ENCODE measurements at places on chromosomes 5 and 9.

- no peak for DNase-seq
Observed at GRCh38 chr5:167050568-167051401, 1240.7 kb upstream of the WWC1 start.

DNA sequence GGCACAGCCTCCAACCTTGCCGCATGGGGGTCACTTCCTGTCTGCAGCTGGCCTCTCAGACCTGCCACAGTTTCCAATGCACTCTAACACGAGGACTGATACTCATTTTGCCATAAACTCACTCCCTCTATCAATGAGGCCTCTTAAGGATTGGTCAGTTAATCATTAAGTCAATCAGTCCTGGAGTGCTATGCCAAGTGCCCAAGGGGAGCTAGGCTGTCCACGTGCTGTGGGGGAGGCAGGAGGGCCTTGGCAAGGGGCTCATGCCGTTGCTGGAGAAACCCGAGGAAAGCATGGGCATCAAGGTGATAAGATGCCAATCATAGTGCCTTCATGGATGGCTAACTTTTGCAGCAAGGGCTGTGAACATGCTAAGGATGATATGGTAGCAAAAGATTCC, 1.7 kb upstream of the ALDH1B1 start:
- DNase-seq, result no peak

- no peak for DNase-seq
Observed at GRCh38 chr9:77892955-77893514, 138.6 kb downstream of the GNAQ start.

DNA sequence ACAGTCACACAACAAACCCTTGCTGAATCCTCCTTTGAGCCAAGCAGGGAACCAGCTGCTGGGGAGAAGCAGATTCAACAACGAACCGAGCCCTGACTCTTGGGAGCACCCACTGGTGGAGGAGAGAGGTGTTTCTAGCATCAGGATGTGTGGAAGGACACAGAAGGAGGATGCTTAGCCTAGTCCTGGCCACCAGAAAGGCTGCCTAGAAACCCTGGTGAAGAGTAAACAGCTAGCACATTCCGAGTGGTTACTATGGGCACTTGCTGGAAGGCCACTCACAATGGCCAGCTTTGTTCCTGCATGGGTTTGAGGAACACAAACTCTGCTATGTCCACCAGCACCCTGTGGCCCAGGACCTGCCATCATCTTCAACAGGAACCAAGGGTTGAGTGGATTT, 1.8 kb downstream of the TIFAB start:
- no peak for DNase-seq

DNA sequence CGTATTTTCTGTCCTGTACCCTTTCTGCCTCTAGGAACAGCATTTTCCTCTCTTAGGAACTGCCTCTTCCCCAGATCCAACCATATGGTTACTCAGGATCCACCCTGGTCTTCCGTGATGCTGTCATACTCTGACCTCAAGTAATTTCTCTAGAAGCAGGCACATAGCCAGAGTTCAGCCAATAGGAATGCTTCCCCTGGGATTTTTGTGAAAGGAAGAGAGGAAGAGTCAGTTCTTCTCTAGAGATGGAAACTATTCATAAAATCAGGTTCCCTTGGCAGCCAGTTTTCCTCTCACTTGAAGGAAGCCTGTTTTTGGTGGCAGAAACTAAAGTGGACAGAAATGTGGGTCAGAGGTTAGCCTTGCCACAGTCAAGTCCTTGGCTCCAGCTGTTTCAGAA, 400.1 kb upstream of the PCSK5 start:
- no peak for DNase-seq

DNA sequence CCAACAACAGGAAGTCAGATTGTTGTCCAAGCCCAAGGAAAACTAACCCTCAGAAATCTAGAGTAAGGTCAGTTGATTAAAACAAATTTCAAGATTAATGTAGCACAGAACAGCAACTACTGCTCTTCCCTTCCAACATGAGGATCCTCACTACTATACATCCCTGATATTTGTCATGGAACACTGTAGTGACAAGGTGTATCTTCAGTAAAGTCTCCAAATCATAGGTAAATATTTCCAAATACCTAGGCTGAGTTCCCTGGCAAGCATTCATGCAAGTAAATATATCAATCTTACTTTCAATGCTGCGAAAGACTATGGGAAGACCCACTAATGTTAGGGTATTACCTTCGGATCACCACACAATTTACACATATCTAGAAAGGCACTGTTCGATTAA, 986.9 kb upstream of the ARRDC3 start:
- no peak for DNase-seq

DNA sequence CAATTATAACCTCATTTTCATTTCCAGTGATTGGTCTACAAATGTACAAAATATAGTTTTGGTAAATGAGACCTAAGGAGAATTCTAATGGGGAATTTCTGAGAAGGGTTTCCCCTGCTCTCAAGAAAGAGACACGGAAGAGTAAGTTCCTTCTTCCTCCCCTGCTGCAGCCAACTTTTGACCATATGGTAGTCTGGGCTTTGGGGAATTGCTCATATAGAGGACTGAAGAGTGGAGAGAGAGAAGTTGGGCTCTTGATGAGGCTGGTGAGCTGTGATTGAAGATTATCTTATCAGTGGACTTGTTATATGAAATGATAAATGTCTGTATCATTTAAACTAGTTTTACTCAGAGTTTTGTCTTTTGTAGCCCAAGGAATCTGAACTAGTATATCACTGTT, 4.3 kb upstream of the LNPEP start:
- no peak for DNase-seq

DNA sequence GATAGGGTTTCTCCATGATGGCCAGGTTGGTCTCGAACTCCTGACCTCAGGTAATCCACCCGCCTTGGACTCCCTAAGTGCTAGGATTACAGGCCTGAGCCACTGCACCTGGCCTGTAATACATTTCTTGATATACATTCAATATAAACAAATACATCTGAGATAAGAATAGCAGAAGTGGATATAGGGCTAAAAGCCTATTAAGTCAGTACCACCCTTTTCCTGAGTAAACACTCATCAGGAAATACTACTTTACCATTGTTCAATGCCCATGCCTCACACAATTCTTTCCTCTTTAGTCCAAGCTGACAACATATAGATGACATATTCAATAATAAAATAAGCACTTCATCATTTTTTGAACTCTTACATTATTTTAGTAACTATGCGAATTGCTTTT, 64.8 kb downstream of the MRPS27 start:
- no peak for DNase-seq
